Left lobe of liver (tissue), 2 donors: ENCODE measurements at places on chromosomes 2 and 18. TPM values are rescaled to one million over a fixed set of nuclear protein-coding genes. Genes with fewer than 3 reads are reported as not detected.

The UGT1A7 gene
- 4.1 TPM for total RNA-seq

The CDK5R2 gene
- total RNA-seq, result not detected

The CPO gene
- 0.38 TPM for total RNA-seq

The AFF3 gene
- 2.3 TPM for total RNA-seq

The SCYGR4 gene
- total RNA-seq, result not detected

The EVA1A gene
- 84.3 TPM for total RNA-seq

The TACR1 gene
- 0.03 TPM for total RNA-seq

The POTEC gene
- not detected for total RNA-seq

The CTDP1 gene
- 10.1 TPM for total RNA-seq

The TMEM198 gene
- 2.1 TPM for total RNA-seq

The ELOA2 gene
- total RNA-seq, result not detected

The GDF7 gene
- total RNA-seq, result 3.5 TPM

The CD207 gene
- not detected for total RNA-seq

- DNase-seq, result no peak
Measured at GRCh38 chr2:7665880-7666279, 748.7 kb downstream of the RNF144A start.

GRCh38 chr18:5451150-5451549 lies 92.6 kb downstream of the EPB41L3 start:
- no peak for DNase-seq

GRCh38 chr2:168424971-168425370 lies 31.1 kb upstream of the CERS6 start:
- no peak for DNase-seq

DNA sequence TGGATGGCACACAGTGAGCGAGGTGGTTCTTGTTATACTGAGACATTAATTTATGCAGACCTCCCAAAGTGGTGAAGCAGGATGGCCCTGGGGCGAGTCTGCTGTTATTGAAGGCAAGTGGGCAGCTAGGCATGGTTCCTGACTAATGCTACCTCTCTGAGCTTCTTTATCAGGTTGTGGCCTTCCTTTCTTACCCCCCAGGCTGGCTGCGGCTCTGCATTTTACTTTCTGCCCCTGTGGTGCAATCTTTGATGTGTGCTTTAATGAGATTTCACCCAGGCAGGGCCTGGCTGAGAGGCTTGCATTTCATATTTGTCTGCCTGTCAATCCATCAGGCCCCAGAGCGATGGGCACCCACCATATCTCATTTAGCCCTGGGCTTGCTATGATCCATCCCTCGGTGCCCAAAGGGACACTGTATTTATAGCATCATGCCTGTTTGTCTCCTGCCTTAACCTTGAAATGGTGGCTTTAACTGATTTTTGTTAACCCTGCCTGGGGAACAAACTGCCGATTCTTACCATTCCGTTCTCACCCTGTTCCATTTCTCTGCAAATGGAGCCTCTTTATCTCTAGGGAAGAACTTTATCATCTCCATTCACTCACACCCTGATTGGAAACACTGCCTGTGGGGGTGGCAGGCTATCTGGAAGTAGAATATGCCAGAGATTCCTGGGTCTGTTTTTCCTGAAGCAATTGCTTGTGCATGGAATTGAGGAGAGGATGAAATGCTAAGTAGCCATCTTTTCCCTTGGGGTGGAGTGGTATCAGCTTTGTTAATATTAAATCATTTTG lies 316.2 kb upstream of the THSD7B start:
- DNase-seq, result no peak

DNA sequence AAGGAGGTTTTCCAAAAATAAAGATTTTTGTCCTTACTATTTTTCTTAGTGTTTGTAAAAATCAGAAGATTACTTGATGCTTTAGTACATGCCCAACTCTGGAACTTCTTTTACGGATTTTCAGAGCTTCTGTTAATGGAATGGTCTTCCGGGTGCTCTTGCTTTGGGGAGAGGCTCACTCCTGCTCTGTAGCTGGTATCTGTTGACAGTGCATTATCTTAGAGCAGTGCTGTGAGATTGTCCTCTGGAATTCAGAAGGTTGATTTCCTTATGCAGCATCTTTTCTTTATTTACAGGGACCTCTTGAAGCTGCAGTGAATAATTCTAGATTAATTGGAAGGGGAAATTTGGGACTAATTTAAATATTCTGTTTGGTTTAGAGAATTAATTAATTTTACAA lies 4.6 kb downstream of the MAPRE2 start:
- DNase-seq, result no peak

DNA sequence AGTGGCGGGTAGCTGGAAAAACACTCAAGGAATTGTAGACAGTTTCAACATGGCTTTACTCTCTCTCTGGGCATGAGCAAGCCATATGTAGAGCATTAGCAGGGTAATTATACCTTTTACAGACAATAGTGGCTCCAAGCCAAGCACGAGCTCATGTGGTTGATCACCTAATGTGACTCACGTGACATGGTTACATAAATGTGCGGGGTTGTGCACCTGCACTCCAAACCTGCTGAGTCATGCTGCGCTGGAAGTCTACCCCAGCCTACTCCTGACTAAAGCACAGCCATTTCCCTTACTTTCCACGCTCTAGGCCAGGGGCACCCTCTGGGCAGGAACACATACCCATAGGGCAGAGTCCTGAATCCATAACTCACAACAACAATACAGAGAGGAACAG lies 232.8 kb downstream of the MBD5 start:
- no peak for DNase-seq

DNA sequence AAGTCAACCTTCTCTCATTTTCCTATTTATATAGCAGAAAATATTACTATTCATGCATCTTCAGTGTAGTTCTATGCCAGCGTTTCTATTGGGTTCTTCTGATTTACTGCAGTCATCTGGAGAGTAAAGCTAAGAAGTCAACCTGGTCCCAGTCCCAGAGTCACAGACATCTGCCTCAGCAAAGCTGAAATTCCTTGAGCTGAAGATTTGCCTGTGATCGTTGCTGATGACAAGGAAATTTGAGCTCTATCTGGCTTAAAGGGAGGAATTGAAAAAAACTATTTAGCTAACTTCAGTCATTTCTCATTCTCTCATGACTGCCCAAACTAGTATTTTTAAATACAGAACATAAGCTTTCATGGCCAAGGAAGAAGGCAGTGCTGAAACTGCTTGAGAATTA lies 45.7 kb downstream of the RND3 start:
- no peak for DNase-seq

DNA sequence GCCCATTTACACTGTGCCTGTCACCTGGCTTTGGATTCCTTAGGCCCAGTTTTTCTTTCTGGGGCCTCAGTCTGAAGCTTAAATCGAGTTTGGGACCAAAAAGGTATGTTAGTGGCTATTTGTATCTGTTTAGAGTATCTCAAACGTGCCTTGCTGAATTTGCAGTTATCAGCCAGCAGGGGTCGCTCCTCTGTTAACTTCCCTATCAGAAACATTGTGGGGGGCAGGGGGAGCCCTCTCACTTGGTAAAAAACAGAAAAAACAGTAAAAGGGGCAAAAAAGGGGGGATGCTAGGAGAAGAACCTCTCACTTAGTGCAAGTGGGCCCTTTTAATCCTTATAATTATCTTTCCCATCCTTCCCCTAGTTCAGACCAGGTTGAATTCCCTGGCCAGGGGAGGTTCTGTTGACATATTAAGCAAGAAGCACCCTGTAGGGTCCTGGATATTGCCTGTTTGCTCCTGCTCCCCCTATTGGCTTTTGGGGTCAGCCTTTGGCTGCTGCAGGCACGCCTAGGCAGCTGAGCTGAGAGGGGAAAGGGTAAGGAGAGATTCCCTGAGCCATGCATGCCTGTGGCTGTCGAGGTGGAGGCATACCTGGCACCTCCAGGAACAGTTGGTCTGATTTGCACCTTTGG lies 8.8 kb upstream of the IFIH1 start:
- no peak for DNase-seq

DNA sequence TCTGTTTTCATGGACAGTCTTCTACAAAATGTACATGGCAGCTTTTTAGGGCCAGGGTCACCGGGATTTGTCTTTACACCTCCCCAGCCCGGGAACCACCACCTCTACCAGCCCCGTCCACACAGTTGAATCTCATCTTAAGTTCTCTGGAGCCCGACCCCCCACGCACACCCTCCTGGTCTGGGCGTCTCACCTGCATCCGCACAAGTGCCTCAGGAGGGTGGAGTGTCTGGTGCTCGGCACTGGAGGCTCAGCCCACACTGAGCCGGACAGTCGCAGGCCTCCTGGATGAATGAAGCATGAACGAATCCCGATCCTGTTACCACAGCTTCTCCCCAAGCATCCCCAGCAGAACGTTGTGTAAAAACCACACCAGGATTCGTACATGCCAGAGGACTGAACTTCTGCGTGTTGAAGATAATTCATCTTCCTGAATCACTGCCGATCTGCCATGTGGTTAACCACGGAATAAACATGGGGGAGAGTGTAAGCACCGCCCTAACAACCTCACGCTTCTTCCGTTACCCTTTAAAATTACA lies 162.0 kb downstream of the RTP5 start:
- DNase-seq, result peak; percentile 39

GRCh38 chr2:222756951-222757650 lies 85.6 kb downstream of the MOGAT1 start:
- DNase-seq, result no peak

GRCh38 chr18:76756531-76757253 lies 65.7 kb upstream of the ZNF236 start:
- DNase-seq, result no peak

DNA sequence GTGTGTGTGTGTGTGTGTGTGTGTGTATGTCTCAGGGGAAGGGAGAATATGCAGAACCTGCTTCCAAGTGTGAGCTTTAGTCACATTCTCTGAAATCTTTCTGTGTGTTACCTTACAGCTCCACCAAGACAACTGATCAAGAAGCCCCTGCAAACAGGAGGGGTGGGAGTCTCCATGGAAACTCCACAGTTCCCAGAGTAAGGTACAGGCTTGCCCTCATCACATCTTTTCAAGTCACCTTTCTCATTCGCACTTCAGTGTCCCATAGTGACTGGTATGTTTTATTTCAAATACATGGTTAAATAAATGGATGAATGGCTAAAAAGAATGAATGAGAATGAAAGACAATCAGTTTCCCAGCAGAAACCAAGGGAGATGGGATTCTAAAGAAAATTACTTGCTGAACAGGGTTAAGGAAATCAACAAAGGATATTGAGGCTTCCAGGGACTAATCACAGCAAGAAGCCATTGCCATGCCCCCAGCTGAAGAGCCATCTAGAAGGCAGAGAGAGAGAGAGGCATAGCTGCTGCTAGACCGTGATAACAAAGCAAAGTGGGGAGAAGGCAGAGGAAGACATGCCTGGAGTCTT lies 987.2 kb upstream of the CELF4 start:
- DNase-seq, result no peak

DNA sequence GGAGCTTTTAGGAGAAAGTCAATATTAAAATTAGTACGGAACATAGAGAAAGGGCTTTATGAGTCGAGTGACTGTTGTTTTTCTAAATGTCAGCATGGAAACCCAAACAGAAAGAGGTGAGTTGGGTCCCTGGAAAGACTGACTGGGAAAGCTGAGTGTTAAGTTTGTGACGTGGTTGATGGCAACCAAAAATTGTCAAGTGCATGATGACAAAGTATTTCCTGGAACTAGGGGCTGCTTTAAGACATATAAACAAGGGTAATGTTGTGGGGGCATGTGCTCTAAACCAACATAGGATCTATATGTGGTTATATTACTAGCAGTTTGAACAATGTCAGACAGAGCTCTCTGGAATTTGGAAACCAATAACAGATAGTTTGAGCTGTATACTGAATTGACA lies 50.9 kb upstream of the GPD2 start:
- DNase-seq, result no peak

GRCh38 chr18:77059294-77059916 lies 73.2 kb downstream of the MBP start:
- no peak for DNase-seq

GRCh38 chr2:100262046-100262445 lies 60.3 kb downstream of the LONRF2 start:
- DNase-seq, result no peak

GRCh38 chr18:21099442-21099841 lies 12.2 kb downstream of the ROCK1 start:
- no peak for DNase-seq

GRCh38 chr18:66511792-66512191 lies 92.1 kb downstream of the CDH19 start:
- no peak for DNase-seq

DNA sequence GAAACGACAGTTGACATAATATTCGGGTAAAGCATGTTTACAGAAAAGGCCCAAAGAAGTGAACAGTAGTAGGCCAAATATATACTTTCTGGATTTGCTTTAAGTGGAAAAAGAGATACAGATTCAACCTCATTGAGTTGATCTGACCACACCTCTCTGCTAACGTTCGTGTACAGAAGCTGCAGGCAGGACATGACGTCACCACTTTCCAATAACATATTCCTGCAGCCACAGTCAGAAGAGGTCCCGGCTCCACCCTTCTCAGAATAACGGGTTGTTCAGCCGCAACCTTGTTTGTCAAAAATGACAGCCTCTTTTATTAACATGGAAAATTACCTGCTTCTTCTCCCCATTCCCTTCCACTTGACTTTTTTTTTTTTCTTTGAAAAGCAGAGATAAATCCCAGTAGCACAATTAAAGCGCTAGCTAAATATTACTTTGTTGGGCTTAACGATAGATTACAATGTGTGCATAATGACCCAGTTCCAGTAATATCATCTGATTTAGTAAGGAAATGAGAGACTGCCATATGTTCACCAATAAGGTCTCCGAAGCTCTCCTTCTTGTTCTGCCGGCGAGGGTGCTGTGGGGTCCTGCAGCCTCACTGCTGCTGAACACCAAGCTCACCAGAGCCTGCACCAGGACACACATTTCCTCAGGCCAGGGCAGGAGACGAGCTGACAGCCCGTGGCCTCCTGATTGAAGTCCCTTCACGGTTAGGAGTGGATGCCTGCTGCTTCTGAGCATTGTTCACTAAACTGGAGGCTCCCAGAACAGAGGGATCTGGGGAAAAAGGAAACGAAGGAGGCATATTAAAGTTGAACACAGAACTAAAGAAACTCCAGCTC lies 451.0 kb upstream of the SALL3 start:
- no peak for DNase-seq

GRCh38 chr2:53497020-53497419 lies 270.6 kb upstream of the CHAC2 start:
- no peak for DNase-seq

GRCh38 chr2:145284551-145284950 lies 764.6 kb upstream of the ZEB2 start:
- DNase-seq, result no peak

- DNase-seq, result no peak
Measured at GRCh38 chr2:220228310-220229006, 601.0 kb downstream of the SLC4A3 start.

- DNase-seq, result no peak
Measured at GRCh38 chr2:108916122-108916795, 72.8 kb downstream of the EDAR start.

DNA sequence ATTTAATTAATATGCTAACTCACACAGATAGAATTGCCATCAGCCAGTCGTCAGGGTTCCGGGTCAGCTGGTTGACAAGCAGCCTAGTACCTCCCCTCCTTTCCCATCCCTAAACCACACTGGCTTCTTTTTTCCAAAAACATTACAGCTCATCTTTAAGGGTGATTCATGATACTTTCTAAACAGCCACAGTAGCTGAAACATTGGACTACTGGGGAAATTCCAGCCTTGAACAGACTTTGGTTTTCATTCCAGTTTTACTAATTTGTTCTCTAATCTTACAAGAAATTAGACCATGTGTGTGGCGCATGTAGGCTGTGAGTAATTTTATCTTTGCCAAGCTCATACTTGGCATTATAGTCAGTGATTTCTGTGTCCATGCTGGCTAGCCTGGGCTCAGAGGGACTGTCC lies 110.8 kb downstream of the FMNL2 start:
- no peak for DNase-seq
